ENCODE measurements at places on chromosomes 11 and 22.

DNA sequence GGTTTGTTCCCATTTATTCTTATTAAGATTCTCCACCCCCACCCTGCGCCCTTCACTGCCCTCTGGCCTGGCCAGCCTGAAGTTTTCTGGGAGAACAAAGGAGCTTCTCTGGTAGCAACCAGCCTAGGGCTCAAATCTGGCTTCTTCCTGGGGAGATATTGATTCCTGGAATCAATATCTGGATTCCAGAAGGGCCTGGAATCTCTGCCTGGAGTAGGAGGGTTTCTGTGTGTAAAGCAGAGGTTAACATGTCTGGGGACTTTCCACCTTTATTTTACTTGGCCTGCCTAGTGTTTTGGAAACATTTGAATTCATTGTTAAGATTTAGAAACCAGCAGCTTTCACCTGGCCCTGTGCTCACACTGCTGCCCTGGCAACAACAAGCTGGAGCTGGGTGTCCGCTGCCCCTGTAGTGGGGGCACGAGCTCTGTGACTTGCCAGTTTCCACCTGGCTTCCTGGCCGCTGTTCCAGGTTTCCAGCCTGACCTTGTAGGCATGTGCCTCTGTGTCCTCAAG lies 5.5 kb downstream of the C11orf91 start:
- no peak for DNase-seq

DNA sequence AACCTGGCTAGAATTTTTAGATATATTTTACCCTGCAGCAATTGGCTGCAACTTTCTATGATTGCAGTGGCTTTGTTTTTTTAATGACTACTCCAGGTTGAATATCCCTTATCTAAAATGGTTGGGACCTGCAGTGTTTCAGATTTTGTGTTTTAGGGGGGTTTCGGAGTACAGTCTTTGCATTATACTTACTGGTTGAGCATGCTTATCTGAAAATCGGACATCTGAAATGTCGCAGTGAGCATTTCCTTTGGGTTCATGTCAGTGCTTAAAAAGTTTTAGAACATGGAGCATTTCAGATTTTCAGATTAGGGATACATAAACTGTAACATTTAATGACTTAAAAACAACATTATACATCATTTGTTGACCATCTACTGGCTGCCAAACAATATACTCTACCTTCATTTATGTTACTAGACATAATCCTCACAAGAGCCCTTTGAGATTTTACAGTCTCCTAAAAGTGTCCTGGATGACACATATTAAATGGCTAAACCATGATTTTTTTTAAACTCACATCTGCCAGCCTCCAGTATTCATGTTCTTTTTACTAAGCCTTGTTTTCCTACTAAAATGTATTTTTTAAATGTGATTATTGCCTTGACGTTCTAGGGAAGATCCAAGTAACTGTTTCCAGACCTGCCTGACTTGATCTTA lies 66.3 kb downstream of the PRMT3 start:
- no peak for DNase-seq

DNA sequence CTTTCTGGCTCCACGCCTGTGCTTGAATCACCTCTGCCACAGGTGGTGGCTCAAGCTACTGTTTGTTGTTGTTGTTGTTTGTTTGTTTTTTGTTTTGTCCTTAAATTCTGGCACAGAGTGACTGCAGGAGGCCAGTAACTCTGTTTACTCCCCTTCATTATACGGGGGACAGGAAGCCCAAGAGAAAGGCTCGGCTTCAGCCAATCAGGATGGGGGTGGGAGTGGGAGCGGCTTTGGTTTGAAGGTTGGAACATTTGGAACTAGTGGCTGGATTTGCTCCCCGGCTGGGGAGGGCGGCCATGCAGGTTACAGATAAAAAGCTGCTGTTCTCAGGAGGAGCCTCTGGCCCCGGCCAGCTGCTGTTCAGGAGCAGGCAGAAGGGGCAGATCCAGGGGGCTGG lies 19.7 kb upstream of the CABP2 start:
- DNase-seq = no peak

GRCh38 chr11:34970033-34970432 lies 53.6 kb downstream of the PDHX start:
- DNase-seq = no peak

GRCh38 chr11:75201771-75202170 lies 38.8 kb upstream of the TPBGL start:
- DNase-seq = no peak

GRCh38 chr11:3022982-3023381 lies 30.9 kb upstream of the NAP1L4 start:
- DNase-seq = no peak

DNA sequence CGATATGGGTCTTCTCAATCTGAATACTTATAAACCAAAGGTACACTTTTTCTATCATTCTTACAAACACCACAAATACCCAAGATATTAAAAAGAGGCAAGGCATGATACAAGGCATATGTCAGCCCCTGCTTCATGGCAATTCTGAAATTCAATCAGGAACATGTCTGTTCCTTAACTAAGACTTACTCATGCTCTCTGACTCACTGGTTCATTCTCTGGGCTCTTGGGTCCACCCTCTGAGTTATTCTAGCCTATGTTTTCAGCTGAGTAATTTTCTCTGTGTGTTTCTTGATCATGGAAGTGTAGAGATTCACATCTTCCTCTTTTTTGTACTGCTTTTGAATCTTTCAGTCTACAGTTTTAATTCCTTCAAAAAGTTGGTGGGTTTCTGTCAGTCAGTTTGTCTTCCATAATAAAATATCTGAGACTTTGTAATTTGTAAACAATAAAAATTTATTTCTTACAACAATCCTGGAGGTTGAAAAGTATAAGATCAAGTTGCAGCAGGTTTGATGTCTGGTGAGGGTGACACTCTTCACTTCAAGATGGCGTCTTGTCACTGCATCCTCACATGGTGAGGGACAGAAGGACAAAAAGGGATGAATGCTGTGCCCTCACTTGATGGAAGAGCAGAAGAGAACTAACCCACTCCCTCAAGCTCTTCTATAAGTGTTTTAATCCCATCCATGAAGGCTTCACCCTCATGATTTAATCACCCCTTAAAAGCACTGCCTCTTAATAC lies 211.7 kb downstream of the FAM76B start:
- no peak for DNase-seq

DNA sequence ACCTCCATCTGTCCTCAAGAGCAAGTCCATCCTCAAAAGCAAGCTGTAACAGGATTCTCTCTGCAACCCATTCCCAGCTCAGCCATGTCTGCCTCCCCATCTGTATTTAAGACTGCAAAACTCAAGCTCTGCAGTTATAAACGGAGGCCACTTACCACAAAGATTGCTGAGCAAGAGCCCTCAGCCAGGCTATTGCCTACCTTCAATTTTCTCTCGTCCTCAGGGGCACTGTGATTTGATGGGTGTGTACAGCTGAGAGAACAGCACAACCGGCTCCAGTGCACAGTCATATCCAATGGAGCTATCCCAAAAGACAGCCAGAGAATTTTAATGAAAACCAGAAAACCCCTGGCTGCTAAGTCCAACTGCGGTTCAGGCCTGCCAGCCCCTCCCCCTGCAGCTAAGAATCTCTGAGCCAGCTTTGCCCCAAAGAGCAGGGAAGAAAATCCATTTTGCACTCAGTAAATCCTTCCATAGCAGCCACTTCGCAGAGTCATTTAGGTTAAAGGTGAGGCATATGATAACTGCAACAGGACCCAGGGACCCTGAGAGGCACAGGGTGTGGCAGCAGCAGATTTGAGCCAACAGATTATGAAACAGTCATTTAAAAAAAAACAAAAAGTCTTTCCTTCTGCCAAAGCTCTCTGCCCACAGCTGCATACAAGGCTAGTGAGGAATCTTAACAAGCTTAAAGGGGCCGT lies 37.6 kb downstream of the RAB30 start:
- no peak for DNase-seq

GRCh38 chr11:118415739-118416068 lies 14.3 kb downstream of the ATP5MG start:
- DNase-seq = no peak

DNA sequence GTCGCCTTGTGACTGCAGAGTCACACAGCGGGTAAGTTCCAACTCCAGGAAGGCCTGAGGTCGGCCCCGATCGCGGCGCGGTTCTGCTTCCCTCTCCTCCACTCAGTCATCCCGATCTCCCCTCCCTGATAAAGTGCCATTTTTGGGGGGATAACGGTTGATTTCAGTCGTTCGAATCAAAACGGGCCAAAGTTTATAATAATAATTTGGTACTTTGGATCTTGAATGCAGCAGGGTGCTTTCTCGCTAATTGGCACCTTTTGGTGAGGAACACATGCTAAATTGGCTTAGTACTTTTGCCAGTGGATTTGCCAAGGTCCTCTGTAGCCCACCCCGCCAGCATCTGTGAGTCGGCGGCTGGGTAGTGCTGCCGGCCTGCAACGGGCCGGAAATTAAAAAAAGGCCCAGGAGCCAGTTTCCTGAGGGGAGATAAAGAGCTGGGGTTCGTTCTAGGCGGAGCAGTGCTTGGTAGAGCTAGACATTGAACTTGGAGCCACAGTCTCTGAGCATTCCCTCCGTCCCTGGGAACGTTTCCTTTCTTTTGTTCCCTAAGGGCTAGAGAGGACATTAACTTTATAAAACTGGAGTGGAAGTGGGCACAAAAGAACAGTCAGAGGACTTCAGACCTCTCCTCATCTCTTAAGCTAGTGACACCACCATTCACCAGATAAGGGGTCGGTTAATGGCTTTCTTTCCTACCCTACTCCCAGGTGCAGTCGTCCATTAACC lies 997 bp downstream of the UBE2L3 start:
- no peak for DNase-seq

DNA sequence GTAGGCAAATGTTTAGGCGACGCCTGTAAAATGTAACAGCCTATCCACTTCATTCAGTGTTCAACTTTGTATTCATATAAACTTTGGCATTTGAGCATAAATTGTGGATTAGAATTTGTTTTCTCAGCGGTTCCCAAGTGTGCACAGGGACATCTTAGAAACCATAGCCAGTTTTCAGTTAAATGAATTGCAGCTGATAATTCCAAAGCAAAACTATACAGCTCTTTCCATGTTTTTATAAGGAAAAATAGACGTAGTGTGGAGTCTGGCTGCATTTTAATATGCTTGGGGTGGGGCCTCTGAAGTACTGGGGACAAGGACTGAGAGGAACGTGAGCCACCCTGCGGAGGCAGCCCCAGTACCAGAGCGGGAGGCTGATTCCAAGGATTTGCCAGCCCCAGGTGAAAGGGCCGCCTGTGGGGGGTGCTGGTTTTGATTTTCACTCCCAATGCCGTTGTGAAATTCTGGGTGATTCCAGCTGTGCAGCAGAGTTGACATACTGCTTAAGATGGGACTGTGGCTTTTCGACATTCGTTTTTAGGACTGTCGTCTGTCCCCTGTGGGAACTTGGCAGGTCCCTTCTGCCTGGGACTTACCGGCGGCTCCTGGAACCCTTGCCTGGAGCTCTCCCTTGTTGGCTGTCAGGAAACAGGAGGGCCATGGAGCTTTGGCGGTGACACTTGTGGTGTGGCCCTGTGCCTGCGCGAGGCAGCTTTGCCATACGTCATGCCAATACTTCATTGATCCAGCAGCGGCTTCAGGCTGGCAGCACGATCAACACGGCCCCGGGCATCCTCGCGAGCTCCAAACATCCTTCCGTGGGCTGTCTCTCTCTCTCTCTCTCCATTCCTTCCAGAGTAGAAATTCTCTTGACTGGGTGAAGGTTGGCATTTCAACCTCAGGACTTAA lies 370.9 kb downstream of the TBC1D22A start:
- DNase-seq = no peak

DNA sequence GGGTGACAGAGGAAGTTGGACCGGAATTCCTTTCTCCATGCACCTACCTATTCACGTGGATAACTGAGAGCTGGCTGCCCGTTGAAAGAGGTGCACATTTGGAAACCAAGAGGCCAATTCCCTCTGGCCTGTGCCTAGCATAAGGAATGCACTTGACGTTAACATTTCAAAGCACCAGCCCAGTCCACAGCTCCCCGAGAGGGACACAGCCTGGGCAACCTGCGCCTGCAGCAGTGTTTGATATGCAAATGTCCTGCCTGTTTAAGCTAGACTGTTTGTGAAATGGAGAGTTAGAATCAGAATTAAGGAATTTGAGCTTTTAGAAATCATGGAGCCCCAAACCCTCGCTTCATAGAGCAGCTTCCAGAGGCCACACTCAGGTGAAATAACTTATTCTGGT lies 126.1 kb downstream of the DSCAML1 start:
- DNase-seq = no peak

- no peak for DNase-seq
Observed at GRCh38 chr11:47348859-47349258, 3.6 kb downstream of the MYBPC3 start.

GRCh38 chr11:3074912-3075589 lies 17.8 kb upstream of the CARS1 start:
- DNase-seq = no peak

DNA sequence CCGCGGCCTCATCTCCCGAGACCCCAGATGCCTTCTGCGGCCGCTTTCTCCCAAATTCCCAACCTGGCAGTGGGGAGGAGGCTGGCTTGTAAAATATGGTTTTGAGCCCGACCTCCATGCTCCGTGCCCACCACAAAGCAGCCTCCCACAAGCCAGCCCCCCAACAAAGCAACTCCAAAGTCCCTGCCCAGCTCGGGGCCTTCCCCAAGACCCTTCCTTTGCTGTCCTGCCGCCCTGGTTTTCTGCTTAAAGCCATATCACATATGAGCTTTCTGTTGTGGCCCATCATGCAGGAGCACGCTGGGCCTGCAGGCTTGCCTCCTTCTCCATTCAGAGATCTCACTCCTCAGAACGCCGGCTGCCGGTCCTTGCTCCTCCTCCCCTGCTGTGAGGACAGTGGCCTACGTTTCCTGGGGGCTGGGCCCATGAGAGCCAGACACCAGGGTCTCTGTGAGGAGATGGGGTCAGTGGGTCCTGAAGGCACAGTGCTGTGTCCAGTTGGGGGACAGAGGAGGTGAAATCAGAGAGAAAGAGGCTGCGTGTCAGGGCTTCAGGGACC lies 680.0 kb downstream of the BRD1 start:
- no peak for DNase-seq

- DNase-seq = no peak
Observed at GRCh38 chr22:27764722-27765236, 36.8 kb downstream of the MN1 start.

- DNase-seq = peak; percentile 0
Observed at GRCh38 chr11:15327786-15328231, 213.1 kb downstream of the INSC start.

DNA sequence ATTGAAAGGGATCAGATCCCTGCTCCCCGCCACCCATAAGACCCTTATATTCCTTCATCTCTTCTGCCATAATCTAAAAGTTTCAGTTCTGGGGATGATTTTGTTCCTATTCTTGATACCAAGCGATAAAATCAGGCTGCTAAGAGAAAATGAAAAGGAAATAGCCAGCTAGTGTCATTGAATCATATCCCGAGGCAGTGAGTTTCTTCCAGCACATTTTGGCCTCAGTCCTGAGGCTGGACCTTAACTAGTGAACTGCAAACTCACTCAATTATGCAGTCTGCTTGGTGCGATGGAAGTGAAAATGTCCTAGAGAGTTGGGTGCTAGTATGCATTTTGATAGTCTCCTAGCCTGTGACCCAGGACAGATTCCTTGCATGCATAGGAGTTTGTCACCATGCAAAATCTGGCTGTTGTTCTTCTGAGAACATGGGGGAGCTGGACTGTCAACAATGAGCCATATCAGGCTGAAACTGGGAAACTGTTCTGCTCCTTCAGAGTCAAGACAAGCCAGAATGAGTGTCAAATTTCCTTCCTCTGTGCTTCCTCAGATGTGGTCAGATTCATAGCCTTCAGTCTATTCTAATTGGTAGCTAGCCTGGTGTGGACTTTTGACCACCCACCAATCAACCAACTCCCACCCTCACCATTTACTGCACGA lies 102.9 kb downstream of the CCDC81 start:
- DNase-seq = no peak

GRCh38 chr11:65915821-65916251 lies 3.0 kb downstream of the C11orf68 start:
- no peak for DNase-seq

- DNase-seq = no peak
Observed at GRCh38 chr11:118290923-118291322, 13.6 kb upstream of the CD3E start.

Measured in activated CD8-positive, alpha-beta memory T cell treated with anti-CD3 and anti-CD28 coated beads for 48 hours (primary cell).